ENCODE measurements at places on chromosomes 1 and 21.

DNA sequence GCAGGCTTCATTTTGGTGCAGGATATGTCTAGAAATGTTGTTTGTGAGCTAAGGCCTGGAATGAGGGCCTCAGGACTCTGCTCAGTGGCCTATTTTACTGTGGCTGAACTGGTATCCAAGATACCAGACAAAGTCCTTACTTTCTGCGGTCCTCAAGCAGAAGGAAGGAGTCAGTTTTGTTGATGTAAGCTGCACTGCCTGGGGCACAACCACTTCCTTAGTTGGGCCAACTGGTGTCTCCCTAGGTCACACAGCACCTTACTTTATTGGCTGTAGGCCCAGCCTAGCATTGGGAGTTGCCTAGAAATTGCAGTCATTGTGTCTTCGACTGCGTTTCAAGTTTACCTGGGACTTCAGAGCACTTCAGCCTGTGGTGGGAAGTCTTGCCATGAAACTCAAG lies 1322.7 kb downstream of the AMY1C start:
- no peak for DNase-seq

- peak; percentile 60 for DNase-seq
These were observed 13.5 kb upstream of the ACBD6 start for GRCh38 chr1:180515857-180516388.

DNA sequence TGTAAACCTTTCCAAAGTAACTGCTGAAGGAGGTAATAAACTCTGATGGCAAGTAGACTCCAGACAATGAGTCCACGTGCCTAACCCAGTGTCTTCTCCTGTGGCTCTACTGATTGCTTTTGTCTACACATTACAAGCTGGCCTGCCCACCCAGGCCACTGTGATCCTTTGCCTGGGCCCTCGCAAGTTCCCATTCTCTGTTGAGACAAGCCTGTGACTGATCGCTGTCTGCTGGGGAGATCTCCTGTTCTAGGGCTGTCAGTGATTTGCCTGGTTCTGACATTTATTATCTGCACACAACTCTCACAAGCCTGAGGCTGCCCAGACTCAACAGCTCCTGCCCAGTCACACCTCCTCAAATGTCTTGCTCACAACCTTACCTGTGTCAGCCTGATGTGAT lies 81.4 kb downstream of the CYYR1 start:
- no peak for DNase-seq

- DNase-seq: no peak
These were observed 650.3 kb upstream of the NR5A2 start for GRCh38 chr1:199377211-199377610.

DNA sequence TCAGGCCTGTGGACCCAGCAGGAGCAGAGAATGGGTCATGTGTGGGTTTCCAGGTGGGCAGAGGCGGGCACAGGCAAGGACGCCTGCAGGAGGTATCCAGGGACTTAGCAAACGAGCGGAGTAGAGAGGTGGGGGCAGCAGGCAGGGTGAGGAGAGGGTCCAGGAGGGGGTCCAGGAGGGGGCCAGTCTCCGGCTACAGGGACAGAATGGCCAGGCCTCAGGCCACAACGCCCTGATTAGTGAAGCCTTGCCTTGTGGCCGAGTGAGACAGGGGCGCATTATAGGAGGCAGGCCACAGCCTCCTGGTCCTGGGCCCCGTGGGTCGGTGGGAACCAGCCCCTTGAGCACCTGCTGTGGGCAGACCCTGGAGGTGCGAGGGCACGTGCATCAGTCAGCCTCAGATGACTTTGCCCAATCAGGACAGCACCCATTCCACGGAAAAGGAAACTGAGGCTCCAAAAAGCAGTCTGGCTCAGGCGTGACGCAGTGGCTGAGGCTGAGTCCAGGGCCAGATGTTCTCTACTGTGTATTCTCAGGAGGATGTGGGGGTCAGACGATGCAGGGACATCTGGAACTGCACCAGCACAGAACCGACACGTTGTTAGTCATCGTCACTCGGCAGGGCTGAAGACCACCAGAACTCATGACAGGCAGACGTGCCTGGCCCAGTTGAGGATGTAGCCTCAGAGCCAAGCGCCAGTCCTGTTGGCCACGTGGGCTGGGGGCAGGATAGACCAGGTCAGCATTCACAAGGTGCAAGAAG lies 113.7 kb downstream of the CRYAA start:
- DNase-seq: no peak

- DNase-seq: peak; percentile 78
These were observed 2.6 kb downstream of the E2F2 start for GRCh38 chr1:23528250-23528978.

- DNase-seq: no peak
These were observed 10.1 kb downstream of the NEK7 start for GRCh38 chr1:198166900-198167299.

GRCh38 chr1:46174448-46175231 lies at the start of gene TSPAN1:
Gene TSPAN1, plus strand, starts transcription at chr1:46175087. Its CDS starts 6,021 bp downstream, at chr1:46181108.
- no peak for DNase-seq

GRCh38 chr1:238752327-238752726 lies 634.0 kb upstream of the CHRM3 start:
- no peak for DNase-seq

- no peak for DNase-seq
These were observed 336.6 kb downstream of the USH2A start for GRCh38 chr1:216086678-216087077.

- no peak for DNase-seq
These were observed 6.8 kb upstream of the SLC22A15 start for GRCh38 chr1:115969509-115969908.

DNA sequence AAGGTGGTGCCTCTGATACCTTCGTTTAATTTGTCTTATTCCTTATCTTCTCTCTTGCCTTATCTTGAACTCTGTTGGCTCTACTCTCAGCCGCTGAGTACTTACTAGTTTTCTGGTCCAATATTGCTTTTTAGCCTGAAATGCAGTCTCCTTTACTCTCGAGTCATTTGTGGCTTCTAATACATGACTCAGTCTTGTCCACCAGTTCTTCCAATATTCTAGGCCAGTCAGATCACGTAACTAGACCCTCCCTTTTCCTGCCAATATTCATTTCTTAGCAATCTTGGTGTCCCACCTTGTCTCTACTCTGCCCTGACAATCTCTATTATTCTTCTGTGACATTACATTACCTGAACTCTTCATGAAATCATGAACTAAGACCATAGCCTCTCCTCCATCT lies 555.8 kb downstream of the DPYD start:
- DNase-seq: no peak

GRCh38 chr21:15206514-15206913 lies 141.7 kb upstream of the NRIP1 start:
- DNase-seq: no peak

DNA sequence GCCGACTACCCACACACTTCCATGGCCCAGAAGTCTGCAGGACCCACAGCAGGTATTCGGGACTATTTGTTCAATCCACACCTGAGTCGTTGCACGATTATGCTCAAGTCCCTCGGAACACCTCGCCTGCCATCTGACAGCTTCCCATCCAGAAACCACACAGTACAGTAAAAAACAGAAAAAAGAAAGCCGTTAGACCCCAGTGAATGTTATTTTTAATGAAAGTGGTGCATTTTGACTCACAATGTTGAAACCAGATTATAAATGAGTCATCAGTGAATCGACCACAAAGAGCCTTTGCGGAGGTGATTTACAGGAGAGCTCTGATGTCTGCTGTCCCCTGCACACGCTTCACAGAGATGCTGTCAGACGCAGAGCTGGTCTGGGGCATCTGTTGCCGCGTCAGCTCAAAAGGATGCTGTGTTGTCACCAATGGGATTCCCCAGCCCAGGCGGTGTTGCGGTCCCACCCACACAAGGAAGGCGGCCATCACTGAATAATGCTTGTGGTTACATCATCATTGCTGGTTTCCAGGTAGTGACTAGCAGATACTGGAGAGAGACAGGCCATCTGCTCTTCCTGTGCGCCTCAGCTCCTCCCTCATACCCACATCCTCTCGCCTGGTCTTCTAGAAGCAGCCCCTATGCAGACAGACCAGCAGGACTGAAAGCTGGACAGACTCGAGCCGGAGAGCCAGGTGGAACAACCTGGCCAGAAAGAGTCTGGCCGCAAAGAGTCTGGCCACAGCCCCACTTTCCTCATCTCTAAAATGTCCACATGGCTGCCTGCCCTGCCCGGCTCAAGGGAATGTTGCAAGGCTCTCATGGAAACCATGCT lies 116.8 kb downstream of the TOMM20 start:
- peak; percentile 89 for DNase-seq

DNA sequence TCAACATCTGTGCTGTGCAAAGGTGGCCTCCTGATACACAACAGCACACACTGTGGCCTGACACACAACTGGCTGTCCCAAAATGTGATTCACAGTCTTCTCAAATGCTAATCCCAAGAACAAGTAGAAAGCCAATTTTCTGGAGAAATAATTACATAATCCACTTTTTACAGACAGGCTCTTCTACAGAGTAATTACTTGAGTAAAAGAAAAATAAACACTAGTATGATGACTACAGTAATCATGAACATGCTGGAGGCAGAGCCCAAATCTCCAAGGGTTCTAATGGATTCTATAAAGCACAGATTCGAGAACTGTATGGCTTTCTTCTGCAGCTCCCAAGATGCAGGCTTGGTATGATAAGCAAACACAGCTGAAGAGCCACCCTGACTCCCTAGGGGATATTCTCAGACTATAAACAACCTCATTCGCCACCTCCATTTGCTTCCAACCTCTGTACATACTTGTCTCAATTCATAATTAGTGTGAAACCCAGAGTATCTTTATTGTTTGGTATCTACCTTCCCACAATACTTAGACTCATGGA lies 81.9 kb downstream of the SIPA1L2 start:
- DNase-seq: no peak

DNA sequence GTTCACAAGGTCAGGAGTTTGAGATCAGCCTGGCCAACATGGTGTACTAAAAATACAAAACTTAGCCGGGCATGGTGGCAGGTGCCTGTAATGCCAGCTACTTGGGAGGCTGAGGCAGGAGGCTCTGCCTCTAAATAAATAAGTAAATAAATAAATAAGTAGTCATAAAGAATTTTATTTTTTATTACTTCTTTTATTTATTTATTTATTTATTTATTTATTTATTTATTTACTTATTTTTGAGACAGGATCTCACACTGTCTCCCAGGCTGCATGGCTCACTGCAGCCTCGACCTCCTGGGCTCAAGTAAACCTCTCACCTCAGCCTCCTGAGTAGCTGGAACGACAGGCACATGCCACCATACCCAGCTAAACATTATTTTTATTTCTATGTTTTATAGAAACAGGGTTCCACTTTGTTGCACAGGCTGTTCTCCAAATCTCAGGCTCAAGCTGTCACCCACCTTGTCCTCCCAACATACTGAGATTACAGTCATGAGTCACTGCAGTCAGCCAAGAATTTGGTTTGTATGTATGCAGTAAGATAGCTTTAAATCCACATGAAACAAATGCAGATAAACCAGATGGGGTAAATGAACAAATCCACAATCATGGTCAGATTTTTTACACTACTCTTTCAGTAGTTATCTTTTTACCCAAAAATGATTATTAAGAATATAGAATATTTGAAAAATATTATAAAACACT lies 523.3 kb upstream of the RGS18 start:
- DNase-seq: no peak

DNA sequence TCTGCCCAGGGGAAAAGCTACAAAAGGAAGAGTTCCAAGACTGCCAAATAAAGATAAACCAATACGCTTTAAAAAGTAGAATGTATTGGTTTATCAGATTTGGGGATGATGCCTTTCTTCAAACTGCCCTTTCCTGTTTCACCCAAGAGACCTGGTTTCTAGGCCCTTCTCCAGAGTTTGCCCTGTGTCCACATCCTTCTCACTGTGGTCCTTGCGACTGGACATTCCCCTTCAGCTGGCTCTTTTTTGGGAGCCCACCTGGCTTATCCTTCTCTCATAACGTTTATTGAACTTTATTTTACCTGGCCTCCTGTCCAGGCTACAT lies 490 bp upstream of the CZIB start:
- no peak for DNase-seq

DNA sequence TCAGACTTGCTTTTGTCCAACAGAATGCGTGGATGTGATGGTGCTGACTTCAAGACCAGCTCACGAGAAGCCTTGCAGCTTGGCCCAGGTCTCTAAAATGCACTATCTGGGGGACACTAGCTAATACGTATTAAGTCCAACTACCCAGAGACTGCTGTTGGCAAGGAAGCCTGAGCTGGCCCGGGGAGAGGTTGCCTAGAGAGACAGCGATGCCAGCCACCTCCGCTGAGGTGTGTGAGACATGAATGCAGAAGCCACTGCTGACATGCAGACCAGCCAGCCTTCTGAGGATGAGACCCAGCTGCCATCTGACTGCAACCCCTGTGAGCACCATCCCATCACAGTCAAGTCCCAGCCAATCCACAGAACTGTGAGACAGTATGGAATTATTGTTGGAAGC lies 32.5 kb downstream of the THAP3 start:
- no peak for DNase-seq

- no peak for DNase-seq
These were observed 136.8 kb downstream of the TYW3 start for GRCh38 chr1:74869702-74870101.

DNA sequence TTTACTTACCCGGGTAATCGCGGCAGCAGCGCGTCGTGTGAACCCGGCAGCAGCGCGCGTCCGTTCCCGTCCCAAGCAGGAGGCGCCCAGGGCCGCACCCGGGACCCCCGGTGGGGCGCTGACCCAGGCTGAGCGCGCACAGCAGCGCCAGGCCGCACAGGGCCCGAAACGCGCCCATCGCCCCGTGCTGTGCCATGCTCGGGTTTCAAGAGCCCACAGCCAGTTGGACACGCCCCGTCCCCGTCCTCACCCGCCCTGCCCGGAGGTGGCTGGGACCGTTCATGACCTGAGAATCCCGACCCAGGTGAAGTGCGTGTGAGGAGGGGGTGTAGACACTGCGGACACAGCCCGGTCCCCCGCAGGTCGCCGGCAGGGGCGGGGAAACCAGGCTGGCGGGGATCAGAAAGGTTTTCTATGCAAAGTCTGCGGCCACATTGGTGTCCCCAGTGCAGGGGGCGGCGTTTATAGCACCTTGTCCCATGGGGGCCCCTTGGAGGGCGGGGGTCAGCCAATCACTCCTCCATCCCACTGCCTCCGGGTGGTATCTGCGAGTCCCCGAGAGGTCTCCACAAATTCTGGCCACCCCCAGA lies at the start of gene TNFRSF18:
Gene TNFRSF18, minus strand, starts transcription at position 217 of the 590 bp plus-strand sequence. Its CDS starts 21 bp downstream, at position 196.
- DNase-seq: no peak

Data from effector memory CD8-positive, alpha-beta T cell (primary cell).